ENCODE measurements at places on chromosomes 11 and 22.

- no peak for DNase-seq
These were observed 1068.9 kb downstream of the OPCML start for GRCh38 chr11:132463295-132464002.

DNA sequence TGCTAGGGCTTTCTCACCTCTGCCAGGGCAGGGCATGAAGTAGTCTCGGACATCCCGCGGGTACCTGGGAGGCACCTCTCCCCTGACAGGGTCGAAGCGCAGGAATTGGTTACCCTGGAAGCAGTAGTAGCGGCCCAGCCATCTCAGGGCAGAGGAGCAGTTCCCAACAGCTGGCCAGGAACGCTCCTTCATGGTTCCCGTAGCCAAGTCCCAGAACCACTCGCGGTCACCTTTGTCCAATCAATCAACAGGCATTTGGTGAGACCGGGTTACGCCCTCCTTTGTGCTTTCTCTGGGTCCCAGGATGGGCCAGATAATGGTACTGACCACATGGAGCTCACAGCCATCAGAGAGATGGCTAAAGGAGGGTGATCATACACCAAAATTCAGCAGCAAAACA, 3.4 kb downstream of the HPX start:
- DNase-seq: no peak

DNA sequence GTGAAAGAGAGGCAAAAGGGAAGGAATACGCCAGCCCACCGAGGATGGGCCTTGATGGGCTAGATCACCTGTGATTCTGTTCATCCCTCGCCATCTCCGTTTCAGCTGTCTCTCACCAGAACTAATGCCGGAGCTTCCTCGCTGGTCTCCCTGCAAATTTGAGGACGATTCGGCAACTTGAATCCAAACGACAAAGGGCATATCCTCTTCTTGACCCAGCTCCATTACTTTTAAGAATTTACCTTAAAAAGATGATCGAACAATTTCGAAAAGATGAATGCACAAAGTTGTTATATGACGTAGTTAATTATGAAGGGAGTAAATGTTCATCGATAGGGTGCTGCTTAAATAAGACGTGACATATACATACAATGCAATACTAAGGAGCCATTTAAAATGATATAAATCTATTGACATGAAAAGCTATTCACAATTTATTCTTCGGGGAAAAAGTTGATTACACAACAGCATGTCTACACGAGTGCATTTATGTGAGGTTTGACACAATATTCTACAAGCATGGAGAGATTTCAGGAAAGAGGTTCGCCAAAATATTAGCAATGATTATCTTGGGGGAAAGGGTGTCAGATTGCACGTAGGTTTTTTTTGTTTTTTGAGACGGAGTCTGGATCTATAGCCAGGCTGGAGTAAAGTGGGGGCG, 937 bp upstream of the FAM168A start:
- DNase-seq: no peak

DNA sequence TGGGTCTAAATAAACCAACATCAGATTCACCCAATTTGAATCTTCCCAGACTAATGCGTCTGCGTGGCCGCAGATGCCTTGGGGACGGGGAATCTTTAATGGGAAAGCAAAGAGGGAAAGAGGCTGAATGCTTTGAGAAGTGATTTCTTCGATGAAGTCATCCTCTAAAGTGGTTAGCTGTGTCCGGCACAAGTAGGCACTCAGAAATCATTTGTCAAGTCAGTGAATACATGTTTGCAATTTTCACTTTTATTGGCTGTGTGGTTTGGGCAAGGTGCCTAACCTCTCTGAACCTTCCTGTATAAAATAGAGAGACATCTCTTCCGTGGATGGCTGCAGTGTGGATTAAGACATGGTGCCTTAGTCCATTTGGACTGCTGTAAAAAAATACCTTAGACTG, 19.7 kb upstream of the IFT27 start:
- DNase-seq: no peak

GRCh38 chr11:35173616-35174566, 34.9 kb downstream of the CD44 start:
- no peak for DNase-seq

- DNase-seq: no peak
These were observed 1.6 kb upstream of the TRIM29 start for GRCh38 chr11:120139316-120140069.

DNA sequence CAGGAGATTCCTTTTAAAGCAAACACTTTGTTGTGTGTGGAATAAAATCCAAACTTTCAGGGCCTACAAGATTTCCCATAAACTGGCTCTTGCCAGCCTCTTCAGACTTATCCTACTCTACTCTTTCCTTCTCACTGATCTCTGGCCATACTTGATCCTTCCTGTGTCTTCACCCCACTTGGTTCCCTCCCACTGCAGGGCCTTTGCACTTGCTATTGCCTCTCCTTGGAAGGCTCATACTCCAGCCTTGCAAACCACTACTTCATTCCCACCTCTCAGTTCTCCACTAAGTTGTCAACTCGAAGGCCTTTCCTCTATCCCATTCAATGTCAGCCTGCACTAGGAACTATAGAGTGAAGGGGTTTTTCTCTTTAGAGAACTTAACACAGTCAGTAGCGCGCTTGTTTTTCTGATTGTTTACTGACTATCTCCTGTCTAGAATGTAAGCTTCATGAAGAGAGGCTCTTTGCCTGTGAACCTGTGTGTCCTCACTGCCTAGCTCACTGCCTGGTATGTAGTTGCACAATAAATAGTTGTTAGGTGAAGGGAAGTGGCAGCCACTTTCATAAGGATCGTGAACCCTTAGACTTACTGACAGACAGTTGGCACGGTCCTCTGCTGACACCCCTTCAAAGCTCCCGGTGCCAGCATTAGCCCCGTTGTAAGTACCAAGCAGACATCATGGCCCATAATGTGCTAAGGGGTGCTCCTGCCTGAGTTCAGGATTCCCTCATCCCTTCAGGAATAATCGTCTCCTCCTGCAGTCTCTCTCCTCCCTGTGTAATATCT, 833 bp upstream of the ME3 start:
- no peak for DNase-seq

DNA sequence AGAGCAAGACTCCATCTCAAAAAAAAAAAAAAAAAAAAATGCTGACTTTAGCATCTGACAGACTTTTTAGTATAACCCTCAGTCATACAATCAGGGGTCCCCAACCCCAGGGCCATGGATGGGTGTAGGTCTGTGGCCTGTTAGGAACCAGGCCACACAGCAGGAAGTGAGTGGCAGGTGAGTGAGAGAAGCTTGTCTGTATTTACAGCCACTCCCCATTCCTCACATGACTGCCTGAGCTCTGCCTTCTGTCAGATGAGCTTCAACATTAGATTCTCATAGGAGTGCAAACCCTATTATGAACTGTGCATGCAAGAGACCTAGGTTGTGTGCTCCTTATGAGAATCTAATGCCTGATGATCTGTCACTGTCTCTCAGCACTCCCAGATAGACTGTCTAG, 3.3 kb downstream of the FAM227A start:
- no peak for DNase-seq

DNA sequence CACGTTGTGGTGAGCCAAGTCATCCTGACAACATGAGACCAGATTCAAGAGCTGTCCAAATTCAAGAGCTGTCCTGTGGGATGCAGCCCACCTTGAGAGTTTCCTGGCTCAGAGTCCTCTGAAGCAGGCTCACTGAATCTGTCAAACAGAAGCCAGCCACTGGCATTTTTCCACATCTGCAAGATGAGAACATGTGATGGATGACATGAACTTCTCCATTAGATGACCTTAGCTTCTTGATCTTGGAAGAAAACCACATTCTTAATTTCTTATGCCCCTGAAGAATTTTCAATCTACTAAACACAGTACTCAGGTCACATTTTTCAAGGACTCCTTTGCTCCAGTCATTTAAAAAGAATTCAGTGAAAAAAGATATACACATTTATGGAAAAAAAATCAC, 291.0 kb downstream of the GUCY1A2 start:
- no peak for DNase-seq

DNA sequence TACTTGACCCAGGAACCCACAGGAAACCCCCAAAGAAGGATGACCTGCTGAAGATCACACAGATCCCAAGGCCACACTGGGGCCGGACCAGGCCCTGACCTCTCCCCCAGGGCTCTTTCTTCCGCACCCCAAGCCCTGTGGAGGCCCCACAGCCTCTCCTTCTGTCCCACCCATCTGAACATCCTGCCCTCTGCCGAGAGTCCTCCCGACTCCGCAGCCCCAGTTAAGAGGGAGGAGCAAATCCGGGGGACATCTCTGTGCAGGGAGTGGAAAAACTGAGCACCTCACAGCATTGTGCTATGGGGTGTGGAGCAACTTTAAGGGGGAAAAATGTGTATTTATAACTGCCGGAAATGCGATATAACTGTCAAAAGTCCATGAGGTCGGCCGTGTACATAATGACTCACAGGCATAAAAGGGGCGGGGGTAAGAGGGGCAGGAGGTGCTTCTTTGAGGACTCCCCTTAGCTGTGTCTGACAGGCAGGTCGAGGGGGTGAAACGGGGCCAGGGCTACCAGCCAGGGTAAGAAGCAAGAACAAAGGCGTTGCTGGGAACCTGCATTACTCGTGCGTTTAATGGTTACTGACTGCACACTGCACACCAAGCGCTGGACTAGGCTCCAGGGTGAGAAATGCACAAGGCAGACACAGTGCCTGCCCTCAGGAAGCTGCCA, 57.2 kb downstream of the WNT11 start:
- DNase-seq: no peak

GRCh38 chr11:76700177-76701100, 29.9 kb upstream of the LRRC32 start:
- DNase-seq: no peak

DNA sequence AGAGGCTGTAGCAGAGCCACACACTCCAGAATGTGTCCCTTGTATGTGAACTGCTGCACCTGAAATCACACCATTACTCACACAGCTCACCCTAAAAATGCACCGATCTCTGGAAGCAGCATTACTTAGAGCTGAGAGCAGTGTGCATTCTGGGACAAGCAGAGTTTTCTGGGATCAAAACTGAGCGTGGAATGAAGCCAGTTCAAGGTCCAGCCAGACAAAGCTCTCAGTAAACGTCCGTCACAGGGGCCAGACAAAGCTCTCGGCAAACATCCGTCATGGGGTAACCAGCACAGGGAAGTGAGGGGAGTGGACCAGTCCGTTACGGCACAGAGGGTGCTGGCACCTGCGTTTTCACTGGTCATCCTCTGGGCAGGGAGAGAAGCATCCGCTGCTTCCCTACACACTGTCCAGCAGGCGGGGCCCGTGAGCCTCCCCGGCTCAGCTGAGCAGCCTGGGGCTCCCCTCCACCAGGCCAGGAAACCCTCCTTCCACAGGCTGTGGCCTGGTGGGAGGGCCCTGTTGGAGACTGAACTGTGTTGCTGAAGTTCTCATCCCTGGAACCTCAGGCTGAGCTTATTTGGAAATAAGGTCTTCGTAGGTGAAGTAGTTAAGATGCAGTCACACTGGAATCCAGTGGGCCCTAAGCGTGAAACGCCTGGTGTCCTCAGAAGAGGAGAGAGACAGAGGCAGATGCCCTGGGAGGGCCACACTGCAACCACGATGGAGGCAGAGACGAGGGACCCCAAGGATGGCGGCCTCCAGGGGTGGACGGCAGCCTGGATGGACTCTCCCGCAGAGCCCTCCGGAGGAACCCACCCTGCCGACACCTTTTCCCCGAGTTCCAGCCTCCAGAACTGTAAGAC, 883.9 kb downstream of the BRD1 start:
- no peak for DNase-seq

GRCh38 chr11:105051559-105051958, 6.4 kb upstream of the CARD16 start:
- DNase-seq: no peak

- no peak for DNase-seq
These were observed 39.4 kb downstream of the IRAG1 start for GRCh38 chr11:10653946-10654810.

- no peak for DNase-seq
These were observed 4.3 kb upstream of the SBF2 start for GRCh38 chr11:10298342-10298741.

GRCh38 chr11:118180300-118180703, 3.9 kb upstream of the SCN2B start:
- no peak for DNase-seq

DNA sequence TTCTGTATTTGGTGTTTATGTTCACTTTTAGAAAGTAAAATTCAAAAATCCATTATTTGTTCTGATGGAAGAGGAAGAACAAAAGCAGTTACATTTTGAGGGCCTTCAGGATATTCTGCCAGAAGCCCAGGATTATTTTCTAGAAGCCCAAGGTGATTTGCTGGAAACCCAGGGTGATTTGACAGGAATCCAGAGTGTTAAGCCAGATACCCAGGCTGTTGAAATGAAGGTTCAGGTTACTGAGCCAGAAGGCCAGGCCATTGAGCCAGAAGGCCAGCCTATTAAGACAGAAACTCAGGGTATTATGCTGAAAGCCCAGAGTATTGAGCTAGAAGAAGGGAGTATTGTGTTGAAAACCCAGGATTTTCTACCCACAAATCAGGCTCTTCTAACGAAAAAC, 33.1 kb downstream of the CCDC15 start:
- no peak for DNase-seq

- DNase-seq: no peak
These were observed 143.6 kb downstream of the TEAD1 start for GRCh38 chr11:12817681-12818332.

DNA sequence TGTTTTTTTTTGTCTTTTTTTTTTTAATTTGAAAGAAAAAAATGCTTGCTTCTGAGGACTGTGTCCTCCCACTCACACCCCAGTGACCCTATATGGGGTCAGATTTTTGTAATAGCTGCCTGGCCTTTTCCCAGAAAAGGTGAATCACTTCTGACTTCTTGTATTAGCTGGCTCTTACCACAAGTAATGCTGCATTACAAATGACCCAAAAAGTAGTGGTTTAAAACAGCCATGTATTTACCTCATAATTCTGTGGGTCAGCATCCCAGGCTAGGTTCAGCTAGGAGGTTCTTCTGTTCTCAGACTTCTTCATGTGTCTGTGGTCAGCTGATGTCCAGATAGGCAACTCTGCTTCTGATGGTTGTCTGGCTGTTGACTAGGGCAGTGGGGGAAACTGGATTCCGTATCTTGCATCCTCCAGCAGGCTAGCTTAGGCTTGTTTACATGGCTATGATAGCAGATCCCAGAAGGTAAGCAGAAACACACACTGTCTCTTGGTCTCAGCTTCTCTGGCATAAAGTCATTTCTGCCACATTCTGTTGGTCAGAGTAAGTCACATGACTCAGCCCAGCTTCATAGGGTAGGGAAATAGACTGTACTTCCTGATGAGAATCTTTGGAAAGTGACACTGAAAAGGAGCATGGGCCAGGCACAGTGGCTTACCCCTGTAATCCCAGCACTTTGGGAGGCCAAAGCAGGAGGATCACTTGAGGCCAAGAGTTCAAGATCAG, 19.5 kb downstream of the LHFPL7 start:
- no peak for DNase-seq

DNA sequence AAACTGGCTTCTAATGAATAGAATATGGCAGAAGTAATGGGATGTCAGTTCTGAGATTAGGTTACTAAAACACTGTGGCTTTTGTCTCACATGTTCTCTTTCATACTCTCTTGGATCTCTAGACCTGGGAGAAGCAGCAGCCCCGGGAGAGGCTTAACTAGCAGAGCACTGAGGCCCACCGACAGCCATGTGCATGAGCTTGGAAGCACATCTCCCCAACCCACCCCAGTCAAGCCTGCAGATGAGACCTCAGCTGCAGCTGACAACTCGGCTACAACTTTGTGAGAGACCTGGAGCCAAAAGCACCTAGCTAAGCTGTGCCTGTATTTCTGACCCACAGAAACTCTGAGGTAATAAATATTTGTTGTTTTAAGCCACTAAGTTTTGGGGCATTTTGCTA, 100.8 kb downstream of the TRIM29 start:
- no peak for DNase-seq
